Globus pallidus (tissue), 1 donor: ENCODE measurements at places on chromosomes 16 and 17.

DNA sequence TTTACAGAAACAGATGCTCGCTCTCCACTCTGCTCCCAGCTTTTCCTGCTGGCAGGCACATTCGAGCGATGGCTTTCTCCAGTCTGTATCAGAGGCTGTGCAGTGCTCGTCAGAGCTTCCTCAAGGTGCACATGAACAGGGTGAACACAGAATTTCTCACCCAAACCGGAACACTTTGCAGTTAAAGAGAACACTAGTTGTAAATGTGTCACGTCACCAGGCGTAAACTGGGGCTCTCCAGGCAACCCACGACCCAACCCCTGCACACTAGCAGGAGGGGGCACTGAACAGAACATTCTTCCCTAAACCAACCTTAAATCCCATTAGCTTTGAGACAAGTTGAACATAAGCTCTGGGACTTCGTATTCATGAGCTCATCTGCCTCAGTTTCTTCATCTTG lies 119.0 kb downstream of the RMI2 start:
- no peak for DNase-seq

DNA sequence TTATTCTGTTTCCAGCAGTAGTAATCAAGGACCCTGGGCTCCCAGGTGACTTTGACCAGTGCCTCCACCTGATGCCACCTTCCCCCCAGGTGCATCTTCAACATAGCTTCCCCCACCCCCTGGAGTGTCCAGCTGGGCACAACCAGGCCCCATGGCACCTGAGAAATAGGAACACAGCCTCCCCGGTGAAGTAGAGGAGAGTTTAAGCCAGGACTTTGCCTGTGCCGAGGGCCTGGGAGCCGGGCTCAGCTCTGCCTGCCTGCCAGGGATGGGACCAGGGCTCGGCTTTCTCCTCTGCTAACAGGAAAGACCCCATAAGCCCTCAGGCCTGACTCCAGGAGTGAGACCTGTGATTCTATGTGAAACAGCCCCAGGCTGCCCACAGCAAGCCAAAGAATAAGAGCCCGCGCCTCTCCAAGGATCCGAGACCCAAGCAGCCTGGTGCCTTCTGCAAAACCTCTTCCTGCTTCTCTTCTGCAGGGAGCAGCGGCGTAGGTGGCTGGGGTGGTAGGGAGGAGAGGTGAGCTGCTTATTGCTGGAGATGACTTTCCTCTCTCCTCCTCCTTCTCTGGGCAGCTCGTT lies 16.4 kb upstream of the RBFOX3 start:
- no peak for DNase-seq

GRCh38 chr16:75742424-75743047 lies 16.2 kb upstream of the CPHXL start:
- no peak for DNase-seq

DNA sequence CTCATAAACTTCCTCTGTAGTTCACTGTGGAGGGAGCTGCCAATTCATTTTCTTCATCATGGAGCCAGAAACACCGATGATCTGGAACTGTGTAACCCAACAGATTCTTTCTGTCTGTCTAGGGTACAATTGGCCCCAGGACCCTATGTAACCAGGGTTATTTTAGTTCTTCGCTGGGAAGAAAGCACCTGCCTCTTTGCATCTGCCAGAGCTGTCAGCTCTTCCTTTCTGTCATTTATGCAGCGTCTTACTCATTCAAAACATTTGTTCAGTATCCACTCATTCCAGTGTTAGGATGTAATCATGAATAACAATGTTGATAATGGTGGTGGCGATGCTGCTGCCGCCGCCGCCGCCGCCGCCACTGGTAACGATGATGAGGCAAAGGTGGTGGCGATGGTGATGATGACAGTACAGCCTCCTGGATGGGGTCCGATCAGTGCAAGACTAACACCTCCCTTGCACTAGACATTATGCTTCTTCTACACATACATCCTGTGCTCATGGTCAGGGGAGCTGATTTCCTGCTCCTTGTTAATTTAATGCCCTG lies 46.1 kb downstream of the IRX5 start:
- no peak for DNase-seq

DNA sequence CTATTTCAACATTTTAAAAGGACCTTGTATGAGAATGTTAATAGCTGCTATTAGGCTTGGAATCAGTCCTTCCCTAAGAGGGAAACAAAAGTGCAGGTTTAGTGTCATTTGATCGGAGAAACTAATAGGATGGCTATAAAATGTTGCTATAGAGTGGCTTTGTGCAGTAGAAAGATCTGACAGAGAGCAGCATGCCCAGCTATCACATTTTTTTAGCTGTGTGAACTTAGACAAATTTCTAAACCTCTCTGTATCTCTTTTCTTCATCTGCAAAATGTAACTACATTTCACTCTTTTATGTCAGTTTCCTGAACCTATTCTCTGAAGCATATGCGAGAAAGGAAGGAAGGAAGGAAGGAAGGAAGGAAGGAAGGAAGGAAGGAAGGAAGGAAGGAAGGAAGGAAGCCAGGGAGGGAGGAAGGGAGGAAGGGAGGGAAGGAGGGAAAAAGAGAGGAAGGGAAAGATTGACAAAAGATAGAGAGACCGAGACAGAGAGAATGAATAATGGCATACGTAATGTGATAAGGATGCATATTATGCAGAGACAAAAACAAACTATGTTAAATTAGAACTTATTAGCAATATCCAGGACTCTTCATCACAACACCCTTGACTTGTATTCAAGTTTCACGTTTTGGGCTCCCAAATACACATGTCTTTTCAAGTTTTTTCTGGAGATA lies 52.6 kb upstream of the CDH8 start:
- no peak for DNase-seq

DNA sequence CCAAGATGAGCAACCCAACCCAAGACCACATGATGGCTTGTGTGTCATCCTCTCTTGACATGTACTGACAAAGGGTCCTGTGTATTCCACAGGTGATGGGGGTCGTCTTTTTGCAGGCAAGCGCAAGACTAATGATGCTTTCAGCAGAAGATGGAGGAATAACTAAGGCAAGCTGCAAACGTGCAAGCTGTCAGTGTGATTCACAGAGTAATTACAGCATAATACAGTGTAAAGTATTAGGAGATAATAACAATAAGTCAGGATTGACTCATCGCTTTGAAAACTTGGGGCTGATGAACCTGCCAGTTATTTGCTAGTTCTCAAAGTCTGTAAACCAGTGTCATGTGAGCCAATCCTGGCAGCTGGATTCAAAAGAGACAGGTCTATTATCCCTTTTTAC lies 41.6 kb upstream of the ASIC2 start:
- DNase-seq = no peak

DNA sequence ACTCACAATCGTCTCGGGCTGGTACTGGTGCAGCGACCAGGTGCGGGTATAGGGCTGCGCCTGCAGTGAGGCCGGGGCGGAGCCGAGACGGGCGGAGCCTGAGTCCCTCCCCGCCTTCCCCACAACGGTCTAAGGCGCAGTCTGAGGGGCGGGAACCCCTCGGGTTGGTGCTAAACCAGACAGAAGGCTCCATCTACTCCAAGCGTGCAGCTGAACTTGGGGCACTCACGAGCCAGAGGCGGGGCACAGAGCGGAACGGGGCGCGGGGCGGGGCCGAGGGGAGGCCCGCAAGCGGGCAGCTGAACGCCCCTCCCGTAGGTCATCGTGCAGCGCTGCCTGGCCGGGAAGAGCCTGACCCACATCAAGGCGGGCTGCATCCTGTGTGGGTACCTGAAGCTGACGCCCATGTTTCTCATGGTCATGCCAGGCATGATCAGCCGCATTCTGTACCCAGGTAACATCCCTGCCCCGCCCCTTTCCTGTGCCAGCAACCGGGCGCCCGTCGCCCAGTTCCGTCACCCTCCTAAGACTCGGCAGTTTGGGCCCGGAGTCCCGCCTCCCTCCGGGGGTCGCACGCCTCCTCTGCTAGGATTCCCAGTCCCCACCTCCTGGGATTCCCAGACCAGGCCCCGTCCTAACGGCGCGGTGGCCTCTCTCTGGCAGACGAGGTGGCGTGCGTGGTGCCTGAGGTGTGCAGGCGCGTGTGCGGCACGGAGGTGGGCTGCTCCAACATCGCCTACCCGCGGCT lies 5.0 kb downstream of the SLC5A2 start:
- no peak for DNase-seq

DNA sequence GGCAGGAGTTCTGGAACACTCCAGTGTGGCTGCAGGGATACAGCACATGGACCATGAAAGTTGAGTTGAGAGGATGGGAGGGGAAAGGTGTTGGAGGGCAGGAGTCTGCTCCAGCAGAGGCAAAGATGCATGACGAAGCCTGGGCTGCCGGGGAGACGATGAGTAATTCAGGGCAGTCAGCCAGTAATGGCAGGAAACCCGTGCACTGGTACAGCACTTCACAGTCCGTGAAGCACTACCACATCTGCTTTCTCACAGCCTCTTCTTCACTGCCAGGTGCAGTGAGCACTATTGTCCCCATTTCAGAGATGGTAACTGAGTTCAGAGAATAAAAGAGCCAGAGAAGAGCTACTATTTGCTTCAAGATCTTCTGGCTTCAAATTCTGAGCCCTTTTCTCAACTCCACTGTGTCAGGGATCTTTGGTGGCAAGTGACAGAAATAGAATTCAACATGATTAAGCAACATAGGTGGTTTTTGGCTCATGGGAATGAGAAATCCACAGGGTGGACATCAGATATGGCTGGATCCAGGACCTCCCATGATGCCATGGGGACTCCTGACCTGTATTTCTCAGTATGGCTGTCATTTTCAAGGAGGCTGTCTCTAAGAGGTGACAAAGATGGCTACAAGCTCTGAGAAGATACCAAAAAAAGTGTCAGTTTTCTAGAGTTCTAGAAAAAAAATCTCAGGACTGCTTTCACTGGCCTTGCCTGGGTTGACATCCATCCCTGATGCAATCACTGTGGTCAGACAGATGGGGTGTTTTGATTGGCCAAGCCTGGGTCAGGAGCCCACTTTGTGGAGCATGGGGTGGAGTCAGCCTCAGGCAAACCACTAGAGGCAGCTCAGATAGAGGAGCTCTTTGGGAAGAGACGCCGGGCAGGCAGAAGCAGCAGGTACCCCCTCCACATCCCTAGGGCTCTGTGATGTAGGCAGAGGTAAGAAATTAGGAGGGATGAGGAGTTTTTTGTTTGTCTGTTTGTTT lies 24.7 kb downstream of the IL21R start:
- DNase-seq = no peak

DNA sequence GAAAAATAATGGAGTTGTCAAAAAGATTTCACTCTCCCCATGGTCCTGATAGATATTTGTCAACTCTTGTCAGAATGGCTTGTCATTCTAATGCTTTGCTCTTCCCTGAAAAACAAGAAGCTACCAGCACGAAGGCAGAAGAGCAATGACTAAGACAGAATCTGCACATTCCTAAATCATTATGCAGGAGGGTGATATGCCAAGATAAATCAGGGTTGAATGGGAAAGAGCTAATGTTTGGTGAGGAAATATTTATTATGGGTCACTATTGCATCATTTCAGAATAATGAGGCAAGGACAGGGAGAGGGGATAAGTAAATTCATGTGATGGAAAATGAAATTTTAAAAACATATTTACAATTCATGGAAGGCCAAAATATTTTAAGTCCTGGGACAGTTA lies 297.5 kb upstream of the XYLT1 start:
- DNase-seq = no peak

- DNase-seq = no peak
These were observed 63.3 kb upstream of the IRX5 start for GRCh38 chr16:54867302-54867832.

DNA sequence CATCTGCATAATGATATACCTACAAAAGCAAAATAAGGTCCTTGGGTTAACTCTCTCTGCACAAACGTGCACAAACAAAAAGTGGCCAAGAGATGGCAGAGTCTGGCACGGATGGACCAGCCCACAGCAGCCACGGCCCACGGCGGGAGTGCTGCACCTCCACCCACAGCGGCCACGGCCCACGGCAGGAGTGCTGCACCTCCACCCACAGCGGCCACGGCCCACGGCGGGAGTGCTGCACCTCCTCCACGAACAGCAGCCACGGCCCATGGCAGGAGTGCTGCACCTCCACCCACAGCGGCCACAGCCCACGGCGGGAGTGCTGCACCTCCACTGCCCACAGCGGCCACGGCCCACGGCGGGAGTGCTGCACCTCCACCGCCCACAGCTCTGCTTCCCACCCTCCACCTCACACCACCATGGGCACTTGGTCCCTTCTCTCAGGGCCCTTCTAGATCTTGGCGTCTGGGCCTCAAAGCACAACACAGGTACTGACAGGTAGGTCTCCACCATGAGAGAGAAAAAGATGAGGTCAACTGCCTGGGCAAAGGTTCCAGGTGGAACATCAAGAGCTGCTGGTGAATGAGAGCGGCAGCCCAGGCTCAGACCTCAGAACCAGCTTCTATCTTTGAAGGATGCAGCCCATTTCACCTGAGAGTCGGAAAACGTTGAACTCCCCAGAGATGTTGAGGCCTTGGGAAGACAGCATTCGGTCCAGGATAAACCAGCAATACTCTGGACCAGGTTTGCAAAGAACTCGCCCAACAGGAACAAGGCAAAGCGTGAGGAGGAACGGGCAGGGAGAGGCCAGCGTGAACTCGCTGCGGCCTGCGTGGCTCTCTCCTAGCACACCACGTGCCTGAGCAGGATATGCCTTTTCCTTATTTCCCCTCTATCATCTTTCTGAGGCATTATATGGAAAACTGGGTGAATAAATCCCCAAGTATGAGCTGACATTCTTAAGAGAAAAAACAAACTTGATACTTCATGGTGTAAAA lies 124.5 kb downstream of the ZNF778 start:
- no peak for DNase-seq

GRCh38 chr16:81786321-81786720 lies 7.2 kb downstream of the PLCG2 start:
- DNase-seq = no peak

DNA sequence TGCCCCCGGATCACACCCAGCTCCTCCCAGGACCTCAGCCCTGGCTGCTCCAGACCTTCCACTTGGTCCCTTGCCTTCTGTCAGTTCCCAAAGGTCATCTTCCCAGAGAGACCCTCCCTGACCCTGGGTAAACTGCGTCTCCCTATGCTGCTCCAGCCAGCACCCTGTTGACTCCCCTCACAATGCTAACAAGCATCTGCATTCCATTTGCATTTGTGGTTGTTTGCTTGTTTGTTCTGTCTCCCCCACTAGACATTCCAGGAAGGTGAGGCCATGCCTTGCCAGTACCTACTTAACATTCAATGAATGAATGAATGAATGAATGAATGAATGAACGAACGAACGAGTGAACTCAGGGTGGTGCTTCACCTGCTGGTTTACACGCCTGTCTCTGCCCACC lies 171.2 kb downstream of the WSCD1 start:
- DNase-seq = no peak
